ENCODE measurements at places on chromosomes 1 and 21.

- no peak for DNase-seq
Observed at GRCh38 chr1:167950569-167950968, 13.7 kb upstream of the MPC2 start.

DNA sequence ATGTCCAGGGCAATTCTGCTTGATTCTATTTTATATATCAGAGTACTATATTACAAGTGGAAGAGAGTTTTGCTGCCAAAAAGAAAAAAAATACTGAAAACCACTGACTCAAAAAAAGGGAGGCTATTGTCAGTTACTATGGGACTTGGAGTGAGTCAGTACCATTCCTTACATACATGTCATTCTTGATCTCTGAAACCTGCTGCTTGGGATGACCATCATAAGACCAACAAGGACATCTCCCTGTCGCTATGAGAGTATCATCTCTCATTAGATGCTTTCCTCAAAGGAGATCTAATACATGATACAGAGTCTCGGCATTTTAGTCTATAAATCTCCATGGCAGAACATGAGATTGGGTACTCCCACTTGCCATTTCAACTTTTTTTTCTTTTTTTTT lies 11.8 kb upstream of the INPP5B start:
- no peak for DNase-seq

- DNase-seq: no peak
Observed at GRCh38 chr1:170701962-170702361, 38.0 kb downstream of the PRRX1 start.

DNA sequence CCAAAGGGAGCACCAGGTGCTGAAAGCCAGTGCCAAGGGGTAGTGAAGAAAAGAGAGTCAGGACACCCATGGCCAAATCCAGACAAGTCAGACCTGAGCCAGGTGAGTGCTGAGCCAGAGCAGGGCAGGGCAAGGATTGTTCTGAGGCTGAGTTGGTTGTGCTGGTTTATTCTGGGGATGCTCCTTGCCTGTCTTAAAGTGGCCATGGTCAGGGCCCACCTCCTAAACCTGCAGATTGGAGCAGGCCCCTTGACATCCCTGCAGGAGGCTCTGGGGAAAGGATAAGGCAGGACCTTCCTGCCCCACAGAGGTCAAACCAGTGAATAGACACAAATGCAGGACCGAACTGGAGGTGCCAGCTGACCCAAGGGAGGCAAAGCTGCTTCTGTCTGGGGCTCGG lies 138.4 kb downstream of the HIVEP3 start:
- no peak for DNase-seq

DNA sequence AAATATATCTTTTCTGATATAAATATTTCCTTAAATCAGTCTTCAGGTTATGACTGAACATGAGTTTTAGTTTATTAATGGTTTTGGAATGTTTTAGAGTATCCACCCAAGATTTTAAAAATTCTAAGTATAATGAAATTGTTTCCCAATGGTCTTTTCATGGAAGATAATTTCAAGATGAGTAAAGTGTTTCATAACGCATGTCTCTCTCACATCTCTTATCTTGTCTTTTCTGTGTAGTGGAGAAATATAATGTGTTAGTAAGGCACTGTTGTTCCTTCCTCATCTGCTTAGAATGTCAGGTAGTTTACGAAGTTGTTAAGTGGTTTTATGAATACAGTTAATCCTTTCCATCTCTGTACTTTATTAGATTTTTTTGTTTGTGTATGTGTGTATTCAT lies 49.6 kb downstream of the PLA2G4A start:
- no peak for DNase-seq

GRCh38 chr1:154730259-154730658 lies 122.3 kb upstream of the ADAR start:
- DNase-seq: no peak

DNA sequence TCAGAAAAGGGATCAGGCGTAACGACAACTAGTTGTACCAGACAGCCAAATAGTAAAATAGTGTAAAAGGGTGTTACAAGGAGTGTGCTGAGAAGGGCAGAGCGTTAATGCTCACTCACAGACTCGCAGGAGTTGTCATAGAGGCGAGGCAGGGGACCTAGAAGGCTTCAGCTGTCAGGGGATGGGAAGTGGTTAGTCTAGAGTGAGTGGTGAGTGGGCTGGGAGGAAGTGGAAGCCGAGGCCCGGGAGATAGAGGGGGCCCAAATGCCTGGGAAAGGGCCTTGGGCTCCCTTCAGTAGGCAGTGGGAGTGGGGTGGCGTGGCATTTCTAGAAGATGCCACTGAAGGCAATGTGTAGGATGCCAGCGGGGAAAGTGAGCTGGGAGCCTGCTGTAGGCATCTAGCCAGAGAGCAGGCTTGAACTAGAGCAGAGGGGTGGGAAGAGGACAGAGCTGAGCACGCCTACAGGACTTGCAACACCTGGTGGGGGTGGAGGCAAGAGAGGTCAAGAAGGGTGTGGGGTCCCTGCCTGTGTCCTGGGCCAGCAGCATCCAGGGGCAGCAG lies 10.3 kb downstream of the SLC6A17 start:
- DNase-seq: no peak

DNA sequence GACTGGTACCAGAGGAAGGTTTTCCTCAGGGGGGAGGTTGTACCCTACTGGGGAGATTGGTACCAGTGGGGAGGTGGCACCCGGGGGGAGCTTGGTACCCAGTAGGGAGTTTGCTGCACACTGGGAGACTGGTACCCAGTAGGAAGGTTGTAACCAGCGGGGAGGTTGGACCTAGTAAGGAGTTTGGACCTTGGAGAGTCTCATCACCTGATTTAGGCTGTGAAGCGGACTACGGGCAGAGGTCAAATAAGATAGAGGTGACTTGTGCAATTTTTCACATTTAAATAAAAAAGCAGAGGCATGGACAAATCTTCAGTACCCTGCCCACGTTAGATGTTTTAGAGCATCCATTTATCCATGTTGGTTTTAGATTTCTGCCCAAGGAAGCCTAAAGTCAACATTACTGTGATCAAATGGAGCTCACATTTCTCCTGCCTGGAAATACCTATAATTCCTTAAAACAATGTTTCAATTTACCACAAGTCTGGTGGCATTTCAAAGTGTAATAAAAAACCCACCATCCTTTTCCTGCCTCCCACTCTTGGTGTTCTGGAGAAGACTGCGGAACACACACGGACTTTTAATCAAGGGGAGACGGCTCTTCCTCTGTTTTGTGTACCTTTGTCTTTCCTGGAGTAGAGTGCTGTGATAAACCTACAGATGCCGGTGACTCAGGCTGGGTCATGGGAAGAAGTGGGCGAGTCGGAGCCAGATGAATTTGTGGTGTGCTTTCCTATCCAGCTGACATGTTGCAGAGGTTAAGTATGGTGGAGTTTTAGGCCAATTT lies 36.2 kb upstream of the MRPS6 start:
- DNase-seq: no peak

- no peak for DNase-seq
Observed at GRCh38 chr1:206693592-206693991, 8.9 kb downstream of the MAPKAPK2 start.

GRCh38 chr21:44259082-44259705 lies 2.5 kb downstream of the DNMT3L start:
- DNase-seq: no peak

DNA sequence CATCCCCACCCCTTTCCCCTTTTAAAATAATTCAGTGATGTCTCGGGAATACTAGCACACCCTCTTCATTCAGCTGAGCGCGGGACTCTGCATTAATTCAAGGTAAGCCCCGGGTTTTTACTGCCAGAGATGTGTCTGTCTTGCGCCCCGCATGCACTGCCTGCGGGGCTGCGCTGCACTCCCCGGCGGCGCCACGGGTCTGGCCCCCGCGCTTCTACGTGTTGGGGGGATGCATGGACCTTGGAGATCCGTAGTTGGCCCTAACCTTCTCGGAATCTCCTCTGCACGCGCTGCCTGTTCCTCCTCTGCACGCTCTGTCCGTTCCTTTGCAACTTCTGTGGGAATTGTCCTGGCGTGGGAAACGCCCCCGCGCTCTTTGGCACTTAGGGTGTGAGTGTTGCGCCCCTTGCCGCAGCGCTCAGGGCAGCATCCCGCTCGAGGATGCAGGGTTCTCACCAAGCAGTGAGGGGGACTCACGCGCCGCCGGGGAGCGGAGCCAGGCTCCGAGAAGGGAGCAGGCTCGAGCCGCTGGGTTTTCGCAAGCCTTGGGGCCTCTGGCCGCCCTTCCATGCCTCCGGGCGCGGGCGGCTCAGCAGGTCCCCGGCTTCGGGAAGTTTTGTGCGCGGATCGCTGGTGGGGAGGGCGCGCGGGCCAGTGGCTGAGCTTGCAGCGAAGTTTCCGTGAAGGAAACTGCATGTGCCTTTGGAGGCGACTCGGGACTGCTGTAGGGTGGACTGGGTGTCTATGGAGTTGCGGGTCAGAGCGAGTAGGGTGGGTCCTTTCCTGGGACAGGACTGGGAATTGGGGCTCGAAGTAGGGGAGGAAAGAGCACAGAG lies 165.1 kb upstream of the CACNA1E start:
- no peak for DNase-seq

- no peak for DNase-seq
Observed at GRCh38 chr1:196180847-196181593, 427.2 kb downstream of the KCNT2 start.

GRCh38 chr1:200437088-200437487 lies 27.3 kb upstream of the ZNF281 start:
- DNase-seq: no peak

DNA sequence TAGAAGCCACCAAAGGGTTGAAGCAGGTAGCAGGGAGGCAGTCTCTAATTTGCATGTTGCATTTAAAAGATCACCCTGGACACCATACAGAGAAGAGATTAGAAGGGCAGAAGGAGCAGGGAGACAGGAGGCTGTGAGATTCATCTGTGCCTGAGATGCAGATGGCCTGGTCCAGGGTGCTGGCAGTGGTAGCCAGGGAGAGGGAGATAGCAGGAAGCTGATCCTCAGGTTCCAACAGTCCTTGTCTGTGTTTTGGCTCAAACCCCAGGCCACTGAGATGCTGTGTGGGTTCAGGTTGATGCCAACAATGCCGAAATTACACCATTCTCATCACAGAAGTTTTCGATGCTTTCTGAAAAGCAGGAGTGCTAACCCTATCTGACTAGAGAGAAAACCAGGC lies 113.7 kb downstream of the KAZN start:
- DNase-seq: no peak

DNA sequence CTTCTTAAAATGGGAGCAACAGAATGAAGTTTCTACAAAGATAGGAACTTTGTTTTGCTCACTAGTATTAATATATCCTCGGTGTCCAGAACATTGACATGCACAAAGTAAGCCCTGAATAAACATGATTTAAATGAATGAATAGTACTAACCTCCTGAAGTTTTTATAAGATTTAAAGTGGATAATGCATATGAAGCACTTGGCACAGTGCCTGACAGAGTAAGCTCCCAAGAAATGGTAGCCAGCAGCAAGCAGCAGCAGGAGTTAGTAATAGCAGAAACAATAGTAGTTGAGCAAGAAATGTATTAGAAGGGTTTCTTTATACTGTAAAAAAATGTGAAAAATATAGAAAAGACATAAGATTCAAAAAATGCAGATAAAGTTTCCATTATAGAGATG lies 258.1 kb upstream of the C1orf87 start:
- DNase-seq: no peak

DNA sequence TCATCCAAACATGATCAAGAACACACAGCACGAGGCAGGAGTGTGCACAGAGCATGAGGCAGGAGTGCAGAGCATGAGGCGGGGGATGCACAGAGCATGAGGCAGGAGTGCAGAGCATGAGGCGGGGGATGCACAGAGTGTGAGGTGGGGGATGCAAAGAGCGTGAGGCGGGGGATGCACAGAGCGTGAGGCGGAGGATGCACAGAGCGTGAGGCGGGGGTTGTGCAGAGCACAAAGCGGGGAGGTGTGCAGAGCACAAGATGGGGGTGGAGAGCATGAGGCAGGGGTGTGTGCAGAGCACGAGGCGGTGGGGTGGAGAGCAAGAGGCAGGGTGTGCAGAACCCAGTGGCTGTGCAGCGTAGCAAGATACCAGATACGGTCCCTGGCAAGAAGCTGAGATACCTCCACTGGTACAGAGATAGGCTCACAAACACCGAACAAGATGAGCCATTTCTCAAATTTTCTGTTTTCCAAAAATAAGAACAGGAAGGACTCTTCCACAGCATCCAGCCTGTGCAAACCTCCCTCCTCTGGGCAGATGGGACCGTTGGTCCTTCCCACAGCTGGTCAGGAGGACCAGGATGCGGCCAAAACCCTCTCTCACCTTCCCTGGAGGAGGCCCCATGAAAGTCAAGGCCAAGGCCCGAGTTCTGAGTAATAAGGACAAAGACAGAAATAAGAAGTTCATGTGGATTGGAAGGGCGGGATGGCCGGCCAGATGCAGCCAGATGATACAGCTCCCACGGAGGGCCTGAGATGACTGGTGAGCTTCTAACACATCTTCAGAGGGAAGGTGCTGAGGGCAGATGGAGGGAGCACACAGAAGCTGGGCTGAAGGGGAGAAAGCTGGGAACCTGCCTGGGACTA lies 12.0 kb downstream of the SPATC1L start:
- DNase-seq: no peak

- DNase-seq: no peak
Observed at GRCh38 chr1:218347336-218347722, 2.2 kb downstream of the TGFB2 start.

DNA sequence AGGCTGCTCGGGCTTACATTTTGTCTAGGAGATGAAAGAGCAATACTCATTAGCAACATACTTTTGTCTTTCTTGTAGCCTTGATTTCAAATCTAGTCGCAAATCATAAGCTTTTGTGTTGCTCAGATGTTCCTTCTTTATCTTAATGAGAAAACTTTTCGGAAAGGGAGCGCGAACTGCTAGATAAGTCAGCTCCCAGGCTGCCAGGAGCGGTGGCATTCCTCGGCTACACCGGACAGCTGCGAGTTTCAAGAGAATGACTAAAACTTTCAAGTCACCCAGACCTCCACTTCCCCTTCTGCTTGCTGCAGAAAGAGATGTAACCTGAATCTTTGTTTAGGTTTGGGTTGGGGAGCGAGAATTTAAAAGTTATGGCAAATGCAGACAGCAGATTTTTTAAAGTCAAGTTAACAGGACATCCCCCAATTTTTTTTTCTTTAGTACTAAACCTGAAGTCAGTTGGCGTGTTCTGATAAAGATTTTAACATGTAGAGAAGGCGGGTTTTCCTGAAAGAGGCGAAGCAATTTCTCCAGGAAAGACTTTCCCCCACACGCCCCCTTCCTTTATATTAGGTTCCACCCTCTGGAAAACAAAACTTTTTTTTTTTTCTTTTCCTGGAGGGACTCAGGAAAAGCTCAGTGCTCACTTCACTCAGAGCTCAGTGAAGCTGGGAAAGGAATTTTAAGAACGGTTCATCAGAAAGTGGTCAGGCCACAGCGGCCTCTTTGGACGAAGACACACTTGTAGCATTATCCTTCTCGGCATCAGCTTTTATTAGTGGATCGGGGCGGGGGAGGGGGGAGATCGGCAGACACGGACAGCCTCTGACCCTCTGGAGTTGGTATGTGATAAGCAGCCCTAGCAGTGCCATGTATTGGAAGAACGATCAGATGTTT lies at the start of gene LHX8:
TSS of gene LHX8 (plus strand) at position 639 of the 897 bp plus-strand sequence. CDS start 2,227 bp downstream, outside the sequence.
- DNase-seq: no peak
